ENCODE measurements at places on chromosomes 11 and 22. TPM values are rescaled to one million over a fixed set of nuclear protein-coding genes. Genes with fewer than 3 reads are reported as not detected.

Gene KCNE3
- not detected for total RNA-seq

Gene ARAP1
- 79.6 TPM for total RNA-seq

Gene PATE4
- total RNA-seq: not detected

Gene ELFN2
- total RNA-seq: 0.57 TPM

Gene APOBEC3H
- total RNA-seq: 23.6 TPM

Gene SOX6
- not detected for total RNA-seq

Gene DUSP18
- total RNA-seq: 9.2 TPM
